ENCODE measurements at places on chromosomes 13 and 19.

GRCh38 chr19:2561221-2561620 is 85.3 kb downstream of the GADD45B start:
- DNase-seq: no peak

- DNase-seq: no peak
Observed at GRCh38 chr19:34082289-34083077, 89.8 kb upstream of the LSM14A start.

DNA sequence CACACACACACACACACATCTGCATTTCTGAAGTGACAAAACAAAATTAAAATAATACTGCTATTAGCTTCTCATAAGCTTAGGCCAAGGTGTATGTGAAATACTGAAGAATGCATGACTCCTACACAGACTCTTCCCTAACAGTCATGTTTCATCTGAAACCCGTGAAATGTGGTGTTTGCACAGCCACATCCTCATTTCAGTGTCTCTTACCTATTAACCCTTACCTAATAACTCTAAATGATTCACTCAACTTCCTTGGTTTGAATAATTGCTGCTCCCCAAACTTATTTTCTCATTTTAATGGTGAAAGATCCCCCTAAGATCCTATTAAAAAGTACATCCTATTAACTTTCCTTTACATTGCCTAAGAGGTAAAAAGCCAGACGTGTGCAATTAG is 117.6 kb downstream of the MIPEP start:
- DNase-seq: no peak

DNA sequence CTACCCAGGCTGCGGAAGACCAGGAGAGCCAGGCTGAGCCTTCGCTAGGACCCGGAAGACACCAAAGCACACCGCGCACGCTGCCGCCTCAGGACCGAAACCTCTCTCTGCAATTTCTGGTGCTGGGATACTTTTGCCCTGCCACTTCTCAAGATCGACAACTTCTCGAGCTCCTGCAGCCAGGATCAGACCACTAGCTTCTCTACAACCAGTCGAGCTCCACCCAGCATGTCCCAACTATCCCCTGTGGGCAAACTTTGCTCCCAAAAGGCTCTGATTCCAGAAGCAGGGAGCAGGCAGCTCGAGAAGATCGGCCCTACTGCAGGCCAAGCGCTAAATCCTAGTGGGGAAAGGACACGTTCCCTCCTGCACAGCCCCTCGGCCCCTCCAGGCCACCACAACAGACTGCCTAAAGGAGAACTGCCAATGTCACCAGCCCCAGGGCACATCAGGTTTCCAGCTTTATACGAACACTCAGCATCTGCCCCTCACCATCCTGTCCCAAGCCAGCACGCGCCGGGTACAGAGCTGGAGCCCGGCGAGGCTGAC is 979 bp downstream of the AKAP8 start:
- DNase-seq: peak; percentile 64

DNA sequence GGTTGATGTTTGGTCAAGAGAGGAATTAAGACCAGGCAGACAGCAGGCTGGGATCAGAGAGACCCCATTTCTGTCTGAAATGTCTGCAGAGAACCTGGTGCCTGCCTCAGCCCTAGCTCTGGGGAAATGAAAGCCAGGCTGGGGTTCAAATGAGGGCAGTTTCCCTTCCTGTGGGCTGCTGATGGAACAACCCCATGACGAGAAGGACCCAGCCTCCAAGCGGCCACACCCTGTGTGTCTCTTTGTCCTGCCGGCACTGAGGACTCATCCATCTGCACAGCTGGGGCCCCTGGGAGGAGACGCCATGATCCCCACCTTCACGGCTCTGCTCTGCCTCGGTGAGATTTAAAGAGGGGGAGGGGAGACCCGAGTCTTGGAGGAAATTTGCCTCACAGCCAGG is at the start of gene LILRB4:
Gene LILRB4 (plus strand): TSS at position 256 of the 400 bp plus-strand sequence. CDS start 49 bp downstream, at position 305.
- no peak for DNase-seq

DNA sequence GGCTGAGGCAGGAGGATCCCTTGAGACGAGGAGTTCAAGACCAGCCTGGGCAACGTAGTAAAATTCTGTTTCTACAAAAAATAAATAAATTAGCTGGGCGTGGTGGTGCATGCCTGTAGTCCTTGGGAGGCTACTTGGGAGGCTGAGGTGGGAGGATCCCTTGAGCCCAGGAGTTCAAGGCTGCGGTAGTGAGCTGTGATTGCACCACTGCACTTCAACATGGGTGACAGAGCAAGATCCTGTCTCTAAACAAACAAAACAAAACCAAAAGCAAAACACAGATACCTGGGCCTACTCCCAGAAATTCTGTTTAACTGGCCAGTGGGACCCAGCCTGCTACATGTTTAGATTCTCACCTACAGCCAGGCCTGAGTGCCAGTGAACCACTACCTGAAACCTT is 74.6 kb upstream of the MEDAG start:
- DNase-seq: no peak

GRCh38 chr13:113849546-113849945 is 14.3 kb downstream of the GAS6 start:
- DNase-seq: no peak

- no peak for DNase-seq
Observed at GRCh38 chr13:26656919-26657318, 99.4 kb downstream of the WASF3 start.

GRCh38 chr13:64871742-64872141 is 2358.4 kb downstream of the PCDH9 start:
- no peak for DNase-seq

GRCh38 chr19:53047379-53047778 is 2.8 kb downstream of the ERVV-2 start:
- DNase-seq: no peak

DNA sequence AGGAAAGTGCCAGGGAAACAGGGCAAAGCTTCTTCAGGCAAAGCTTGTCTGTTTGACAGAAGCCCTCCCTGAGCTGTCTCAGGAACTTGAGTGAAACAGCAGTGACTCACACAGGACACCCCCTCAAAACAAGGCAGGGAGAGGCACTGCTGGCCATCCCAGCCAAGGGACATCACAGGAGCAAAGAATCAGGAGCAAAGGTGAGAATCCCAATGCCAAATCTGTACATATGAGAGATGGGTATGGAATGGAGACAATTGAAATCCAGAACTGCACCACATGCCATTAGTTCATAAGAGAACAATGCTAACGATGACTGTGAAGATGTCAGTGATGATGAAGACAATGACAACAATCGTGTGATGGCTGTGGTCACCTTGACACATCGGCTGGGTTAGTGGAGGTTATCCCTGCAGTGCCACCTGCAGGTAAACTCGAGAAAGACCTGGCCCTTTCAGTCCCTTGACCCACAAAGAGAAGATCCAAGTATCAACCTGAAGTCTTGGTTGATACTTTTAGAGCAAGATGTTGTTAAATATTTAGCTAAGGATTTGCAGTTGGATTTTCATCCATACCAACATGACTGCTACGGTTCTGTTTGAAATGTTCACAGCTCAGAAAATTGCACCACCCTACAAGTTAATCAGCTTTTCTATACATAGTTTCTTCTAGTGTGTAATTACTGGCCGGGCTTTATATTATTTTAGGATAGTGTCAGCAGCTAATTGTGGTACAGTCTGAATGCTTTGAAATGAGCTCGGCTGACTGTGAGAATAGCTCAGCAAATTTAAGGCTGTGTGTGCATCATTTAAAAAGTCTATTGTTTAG is 42.0 kb upstream of the IPO5 start:
- DNase-seq: peak; percentile 24

DNA sequence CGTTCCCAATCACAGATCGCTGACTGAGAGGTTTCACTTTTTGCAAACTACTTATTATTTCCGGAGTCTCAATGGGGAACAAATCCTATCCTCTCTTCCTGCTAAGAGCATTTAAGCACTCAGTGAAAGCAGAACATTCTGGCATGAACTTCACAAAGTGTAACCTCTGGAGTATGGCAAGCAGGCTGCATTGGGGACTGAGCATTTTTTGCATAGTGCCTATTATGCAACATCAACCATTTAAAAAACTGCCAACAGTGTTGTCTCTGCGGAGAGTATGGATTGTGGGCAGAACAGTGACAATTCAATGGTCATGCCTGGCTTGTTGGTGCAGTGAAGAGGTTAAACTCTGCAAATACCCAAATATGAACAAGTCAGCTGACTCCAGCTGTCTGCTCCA is 484.6 kb downstream of the OLFM4 start:
- no peak for DNase-seq

DNA sequence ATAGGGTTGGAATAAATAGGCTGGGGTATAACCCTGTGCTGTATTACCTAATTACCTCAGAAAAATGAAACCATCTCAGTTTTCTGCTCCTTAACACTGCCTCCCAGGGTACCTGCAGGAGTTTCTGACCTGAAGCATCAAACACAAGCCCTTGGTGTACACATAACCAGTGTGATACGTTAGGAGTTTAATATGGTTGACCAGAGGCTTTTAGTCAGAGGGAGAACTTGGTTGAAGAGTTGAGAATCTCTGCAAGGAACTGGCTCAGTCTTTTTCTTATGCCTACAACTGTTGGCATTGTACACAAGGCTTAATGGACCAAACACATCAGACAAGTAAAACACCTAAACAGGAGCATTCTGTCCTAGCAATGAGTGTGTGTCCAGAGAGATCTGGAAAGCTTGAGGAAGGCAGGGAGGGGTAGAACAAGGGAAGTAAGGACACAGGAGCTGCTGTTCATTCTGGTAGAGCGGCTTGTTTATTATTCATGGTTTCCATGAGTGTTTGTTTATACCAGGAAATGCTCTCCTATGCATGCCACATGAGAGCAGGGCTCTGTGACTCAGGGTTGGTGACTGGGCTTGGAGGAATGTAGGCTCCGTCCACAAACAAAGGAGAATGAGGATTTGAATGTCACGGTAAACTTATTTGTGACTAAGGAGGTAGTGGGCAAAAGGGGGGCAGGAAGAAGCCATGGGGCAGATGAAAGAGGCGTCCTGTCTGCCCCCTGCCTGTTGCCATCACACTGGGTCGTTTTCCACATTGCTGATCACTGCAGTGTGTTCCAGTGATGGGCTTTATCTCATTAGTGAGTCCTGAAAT is 11.9 kb upstream of the SPATA13 start:
- DNase-seq: no peak

DNA sequence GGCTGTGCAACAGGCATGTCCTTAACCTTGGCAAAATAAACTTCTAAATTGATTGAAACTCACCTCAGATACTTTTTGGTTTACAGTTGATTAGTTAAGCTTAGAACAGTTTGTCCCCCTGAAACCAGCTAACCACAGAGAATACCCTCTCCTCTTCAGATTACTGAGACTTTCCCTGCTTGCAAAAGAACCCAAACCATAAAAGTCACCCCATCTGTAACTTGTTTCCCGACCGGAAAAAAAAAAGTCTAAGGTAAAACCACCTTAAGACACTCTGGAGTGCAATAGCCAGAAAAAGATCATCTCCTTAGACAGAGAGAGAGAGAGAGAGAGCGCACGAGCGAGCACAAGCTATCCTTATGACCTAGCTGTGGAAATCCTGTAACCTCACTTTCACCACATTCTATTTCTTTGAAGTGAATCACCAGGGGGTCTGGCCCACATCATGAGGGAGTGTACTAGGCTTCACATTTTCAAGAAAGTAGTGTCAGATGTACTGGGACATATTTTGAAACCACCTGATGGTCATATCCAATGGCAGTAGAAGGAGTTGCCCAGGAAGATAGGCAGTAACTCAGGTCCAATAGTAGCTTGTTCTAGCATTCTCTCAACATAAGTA is 11.1 kb upstream of the GTF2F2 start:
- peak; percentile 32 for DNase-seq

DNA sequence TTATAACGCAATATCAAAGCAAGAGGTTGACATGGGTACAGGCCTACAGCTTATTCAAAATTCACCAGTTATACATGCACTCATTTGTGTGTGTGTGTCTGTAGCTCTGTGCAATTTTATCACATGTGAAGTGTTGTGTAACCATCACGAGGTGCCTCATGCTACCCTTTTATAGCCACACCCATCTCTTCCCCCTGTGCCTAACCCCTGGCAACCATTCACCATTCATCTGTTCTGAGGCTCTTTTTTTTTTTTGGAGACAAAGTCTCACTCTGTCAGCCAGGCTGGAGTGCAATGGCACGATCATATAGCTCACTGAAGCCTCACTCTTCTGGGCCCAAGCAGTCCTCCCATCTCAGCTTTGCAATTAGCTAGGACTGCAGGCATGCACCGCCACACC is 78.4 kb downstream of the DPF1 start:
- DNase-seq: no peak

GRCh38 chr13:23349161-23349897 is 84.2 kb downstream of the SACS start:
- no peak for DNase-seq

DNA sequence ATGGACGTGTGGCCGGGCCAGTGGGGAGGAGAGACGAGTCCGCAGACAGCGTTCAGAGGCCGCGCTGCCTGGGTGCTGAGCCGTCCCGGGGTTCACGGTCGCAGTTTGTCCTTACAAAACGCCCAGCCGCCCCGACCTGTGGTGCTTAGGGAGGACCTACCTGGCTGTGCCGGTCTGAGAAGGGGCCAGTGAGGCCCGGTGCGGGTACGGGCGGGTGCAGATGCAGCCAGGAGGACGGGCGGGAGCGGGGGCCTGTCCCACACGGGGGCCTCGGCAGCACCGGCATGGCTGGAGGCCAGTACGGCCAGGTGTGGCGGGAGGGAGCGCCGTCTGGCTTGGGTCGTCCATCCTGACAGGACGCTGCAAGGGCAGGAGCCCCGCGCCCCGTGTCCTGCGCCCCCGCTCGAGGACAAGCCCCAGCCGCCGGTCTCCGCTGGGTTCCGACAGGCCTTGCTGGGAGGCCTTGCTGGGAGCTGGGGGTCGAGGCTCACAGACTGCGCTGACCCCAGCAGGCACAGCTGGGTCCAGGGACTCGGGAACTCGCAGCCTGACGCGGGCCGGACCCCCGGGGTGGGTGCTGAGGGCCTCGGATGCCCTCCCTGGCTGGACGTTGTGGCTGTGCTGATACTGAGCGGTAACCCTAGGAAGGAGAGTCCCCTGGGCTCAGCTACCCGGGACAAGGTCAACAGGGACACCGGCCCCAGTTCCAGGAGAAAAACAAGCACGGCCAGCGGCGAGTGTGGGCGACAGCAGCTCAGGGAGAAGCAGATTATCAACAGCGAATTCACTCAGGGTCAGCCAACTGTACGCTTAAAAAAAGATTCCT is 5.3 kb upstream of the PROZ start:
- DNase-seq: no peak

DNA sequence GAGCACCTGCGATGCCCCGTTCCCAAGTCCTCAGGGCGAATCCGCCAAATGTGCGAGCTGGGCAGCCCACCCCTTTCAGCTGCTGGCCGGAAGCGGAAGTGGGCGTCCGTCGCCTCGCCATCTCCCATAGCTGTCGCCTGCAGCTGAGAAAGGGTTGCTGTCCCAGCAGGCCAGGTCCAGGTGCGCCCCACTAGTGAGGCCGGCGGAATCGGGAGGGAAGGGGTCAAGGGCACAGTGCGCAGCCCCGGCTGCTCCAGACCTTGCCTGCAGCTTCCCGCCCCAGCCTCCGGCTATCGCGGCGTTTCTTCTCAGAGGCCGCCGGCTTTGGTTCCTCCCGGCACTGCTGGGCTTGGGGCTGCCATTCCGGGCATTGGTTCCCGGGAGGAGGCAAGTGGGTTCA is at the start of gene ZNF177:
Gene ZNF177 (plus strand): TSS at position 109 of the 400 bp plus-strand sequence. CDS start 15,299 bp downstream, outside the sequence.
- DNase-seq: no peak

DNA sequence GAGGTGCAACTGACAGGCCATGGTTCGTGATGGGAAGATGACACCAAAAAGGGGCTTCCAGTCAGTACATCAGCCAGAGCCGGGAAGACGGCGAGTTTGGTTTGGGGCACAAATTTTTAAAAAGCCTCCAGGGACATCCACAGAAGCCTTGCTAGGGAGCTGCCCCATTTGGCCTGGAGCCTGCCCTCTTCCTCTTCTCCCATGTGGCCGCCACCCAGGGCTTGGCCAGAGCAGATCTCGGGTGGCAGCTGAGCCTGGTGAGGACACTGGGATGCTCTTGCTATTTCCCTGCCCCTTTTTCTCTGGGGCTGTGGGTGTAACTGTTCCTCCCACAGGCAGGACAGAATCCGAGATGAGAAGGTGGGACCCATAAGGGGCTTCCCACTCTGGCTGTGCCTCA is 8.2 kb downstream of the ETFB start:
- no peak for DNase-seq
